Progenitor cell of endocrine pancreas (in vitro differentiated cells): ENCODE measurements at places on chromosomes 4 and X.

- DNase-seq, result no peak
These were observed 764 bp downstream of the TRAPPC11 start for GRCh38 chr4:183659872-183660242.

- DNase-seq, result no peak
These were observed 184.0 kb upstream of the FSTL5 start for GRCh38 chr4:162347842-162348213.

GRCh38 chr4:125444166-125444565 lies 129.4 kb downstream of the FAT4 start:
- DNase-seq, result no peak

GRCh38 chrX:109685656-109686078 lies 47.4 kb downstream of the ACSL4 start:
- no peak for DNase-seq

DNA sequence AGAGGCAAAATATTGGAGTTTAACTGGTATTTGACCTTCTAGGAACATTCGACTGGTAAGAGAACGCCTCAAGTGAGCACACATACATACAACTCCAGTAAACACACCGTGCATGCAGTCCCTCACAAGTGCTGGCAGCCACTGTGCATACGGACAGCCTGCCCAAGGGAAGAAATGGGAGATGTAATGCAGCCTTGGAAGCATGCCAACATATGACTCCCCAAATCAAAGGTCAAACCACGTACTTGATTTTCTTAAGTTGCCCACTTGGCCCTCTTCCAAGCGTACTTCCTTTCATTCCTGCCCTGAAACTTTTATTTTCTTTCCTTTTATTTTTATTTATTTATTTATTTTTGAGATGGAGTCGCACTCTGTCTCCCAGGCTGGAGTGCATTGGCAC lies 206.6 kb downstream of the SPRY1 start:
- DNase-seq, result no peak

- DNase-seq, result no peak
These were observed 50.8 kb downstream of the HTRA3 start for GRCh38 chr4:8320386-8320750.

DNA sequence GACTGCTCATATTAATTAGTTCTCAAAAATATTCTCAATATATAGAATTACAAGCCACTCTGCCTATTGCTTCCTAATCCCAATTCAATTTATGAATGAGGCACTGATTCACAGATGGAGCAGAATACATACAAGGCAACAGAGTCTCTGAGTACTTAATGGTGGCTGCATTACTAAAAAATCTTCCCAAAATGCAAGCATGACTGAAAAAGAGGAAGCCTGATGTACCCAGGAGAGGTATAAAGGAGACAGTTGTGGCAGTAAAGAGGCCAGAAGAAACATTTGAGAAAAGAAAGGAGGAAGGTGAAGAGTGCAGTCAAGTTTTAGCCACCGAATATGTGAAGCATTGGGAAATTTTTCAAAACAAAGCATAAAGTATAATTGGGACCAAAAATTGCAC lies 163.2 kb upstream of the INTU start:
- DNase-seq, result no peak

DNA sequence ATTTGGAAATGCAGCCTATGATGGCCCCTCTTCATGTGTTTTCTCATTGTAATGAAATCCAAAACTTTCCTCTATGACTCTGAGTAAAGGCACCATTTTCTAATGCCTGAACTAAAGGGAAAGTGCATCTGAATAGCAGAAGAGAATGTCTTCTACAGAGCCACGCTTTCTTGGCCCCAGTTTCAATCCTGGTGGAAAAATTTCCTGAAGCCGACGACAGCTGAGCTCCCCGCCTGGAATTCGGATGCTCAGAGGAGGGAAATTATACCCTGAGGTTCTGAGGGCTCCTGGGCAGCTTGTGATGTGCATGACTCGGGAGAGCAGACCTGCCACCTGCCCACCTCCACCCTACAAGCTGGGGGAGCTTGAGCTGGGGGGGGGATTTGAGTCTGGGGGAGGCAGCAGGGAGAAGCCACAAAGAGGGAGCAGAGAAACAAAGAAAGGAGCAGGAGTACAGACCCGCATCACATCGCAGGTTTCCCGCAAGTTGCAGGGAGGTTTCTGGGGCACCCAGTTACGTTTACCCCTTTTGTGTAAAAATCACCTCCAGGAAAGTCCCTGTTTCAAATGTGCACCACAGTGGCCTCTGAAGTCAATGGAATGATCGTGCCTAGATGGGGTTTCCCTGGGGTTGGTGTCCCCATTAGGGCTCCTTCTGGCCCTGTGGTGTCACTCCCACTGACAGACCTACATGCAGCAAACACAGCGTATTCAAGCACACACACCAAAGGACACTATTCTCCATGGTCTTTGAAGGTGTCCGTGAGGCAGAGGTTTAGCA lies 145.6 kb upstream of the RBPJ start:
- no peak for DNase-seq

DNA sequence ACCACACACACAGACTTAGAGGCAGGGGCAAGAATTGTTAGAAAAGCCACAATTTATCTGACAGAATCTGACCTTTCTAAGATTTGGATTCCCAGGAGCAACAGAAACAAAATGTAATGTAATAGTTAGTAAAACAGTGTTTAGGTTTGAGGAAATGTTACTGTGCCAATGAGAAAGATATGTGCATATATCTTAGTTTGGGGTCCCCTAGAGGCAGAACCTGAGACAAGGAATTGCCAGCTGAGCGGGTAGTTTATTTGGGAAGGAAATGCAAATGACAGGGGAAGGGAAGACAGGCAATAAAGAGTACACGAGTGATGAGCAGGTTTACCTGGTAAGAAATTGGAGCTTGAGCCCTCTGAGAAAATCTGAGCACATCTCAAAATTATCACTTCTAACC lies 31.3 kb upstream of the DDX53 start:
- no peak for DNase-seq

- DNase-seq, result no peak
These were observed 58.1 kb upstream of the PARM1 start for GRCh38 chr4:74874753-74875367.

GRCh38 chr4:118810991-118811764 lies 24.7 kb downstream of the SEC24D start:
- DNase-seq, result no peak

GRCh38 chr4:180790471-180790870 lies 1452.7 kb upstream of the TENM3 start:
- DNase-seq, result no peak
